ENCODE measurements at places on chromosomes 2 and 18.

DNA sequence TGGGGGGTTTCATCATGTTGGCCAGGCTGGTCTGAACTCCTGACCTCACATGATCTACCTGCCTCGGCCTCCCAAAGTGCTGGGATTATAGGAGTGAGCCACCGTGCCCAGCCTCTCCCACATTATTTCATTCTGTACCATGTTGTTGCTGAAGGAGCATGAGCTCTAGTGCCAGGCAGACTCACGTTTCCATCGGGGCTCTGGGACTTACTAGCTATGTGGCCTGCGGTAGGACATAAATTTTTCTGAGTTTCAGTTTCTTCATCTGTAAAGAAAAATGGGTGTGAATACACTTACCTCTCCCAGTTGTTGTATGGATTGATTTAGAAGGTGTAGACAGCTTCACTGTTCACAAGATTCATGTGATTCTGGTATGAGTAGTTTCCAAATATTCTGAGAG lies 30.8 kb upstream of the CCL20 start:
- DNase-seq: no peak

DNA sequence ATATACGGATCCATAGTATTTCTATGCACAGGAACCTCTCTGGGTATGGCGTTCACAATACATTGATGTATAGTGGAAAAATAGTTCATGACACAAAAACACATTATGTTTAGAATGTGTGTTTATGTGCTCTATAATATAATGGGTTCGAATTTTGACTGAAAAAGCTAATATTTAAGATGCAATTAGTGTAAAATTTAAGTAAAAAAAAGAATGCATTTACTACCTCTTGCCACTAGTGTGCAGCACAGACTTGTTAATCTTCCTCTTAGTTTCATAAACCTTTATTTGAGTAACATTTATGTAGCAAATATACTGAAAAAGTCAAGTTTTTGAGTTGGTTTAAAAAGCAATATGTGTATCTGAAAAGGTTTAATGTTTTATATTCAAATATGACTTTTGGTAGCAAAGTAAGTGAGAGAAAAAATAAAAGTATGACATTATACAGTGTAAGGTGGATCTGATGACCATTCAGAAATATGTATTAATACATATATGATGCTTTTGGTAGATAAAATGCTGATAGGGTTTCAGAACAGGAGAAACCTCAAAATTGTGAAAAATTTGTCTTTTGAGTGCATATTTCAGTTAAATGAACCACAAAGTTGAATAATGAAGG lies 49.4 kb downstream of the CCDC102B start:
- peak; percentile 29 for DNase-seq

GRCh38 chr18:21735452-21736015 lies 5.1 kb upstream of the MIB1 start:
- no peak for DNase-seq

DNA sequence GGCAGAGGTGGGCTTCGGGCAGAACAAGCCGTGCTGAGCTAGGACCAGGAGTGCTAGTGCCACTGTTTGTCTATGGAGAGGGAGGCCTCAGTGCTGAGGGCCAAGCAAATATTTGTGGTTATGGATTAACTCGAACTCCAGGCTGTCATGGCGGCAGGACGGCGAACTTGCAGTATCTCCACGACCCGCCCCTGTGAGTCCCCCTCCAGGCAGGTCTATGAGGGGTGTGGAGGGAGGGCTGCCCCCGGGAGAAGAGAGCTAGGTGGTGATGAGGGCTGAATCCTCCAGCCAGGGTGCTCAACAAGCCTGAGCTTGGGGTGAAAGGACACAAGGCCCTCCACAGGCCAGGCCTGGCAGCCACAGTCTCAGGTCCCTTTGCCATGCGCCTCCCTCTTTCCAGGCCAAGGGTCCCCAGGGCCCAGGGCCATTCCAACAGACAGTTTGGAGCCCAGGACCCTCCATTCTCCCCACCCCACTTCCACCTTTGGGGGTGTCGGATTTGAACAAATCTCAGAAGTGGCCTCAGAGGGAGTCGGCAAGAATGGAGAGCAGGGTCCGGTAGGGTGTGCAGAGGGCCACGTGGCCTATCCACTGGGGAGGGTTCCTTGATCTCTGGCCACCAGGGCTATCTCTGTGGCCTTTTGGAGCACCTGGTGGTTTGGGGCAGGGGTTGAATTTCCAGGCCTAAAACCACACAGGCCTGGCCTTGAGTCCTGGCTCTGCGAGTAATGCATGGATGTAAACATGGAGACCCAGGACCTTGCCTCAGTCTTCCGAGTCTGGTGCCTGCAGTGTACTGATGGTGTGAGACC lies at the start of gene PROC:
Gene PROC (plus strand): TSS at position 128 of the 812 bp plus-strand sequence. CDS start 1,516 bp downstream, outside the sequence.
- no peak for DNase-seq

DNA sequence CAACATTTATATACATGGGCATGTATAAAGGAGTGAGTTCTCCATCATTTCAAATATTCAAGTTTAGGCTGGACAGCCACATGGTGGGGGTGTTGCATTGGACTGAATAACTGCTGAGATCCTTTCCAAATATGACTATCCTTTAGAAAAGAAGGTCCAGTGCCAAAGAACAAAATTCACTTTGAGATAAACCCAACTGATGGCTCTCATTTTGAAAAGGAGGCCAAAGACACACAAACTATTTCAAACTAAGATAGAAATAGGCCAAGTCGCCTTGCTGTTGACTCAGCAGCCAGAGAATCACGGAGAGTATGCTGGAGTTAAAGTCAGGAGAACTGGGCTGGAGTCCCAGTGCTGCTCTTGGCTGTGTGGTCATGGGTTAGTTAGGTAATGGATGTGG lies 204.5 kb upstream of the LRATD1 start:
- DNase-seq: no peak
